ENCODE measurements at places on chromosomes 3 and 15.

- no peak for DNase-seq
Measured at GRCh38 chr3:42660131-42660715, 6.7 kb downstream of the ZBTB47 start.

DNA sequence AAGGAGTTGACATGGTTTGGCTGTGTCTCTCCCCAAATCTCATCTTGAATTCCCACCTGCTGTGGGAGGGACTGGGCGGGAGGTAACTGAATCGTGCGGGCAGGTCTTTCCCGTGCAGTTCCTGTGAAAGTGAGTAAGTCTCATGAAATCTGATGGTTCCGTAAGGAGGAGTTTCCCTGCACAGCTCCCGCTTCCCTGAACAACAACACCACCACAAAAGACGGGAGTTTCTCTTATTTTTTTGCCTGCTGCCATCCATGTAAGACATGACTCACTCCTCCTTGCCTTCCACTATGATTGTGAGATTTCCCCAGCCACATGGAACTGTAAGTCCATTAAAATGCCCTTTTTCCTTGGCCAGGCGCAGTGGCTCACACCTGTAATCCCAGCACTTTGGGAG is 22.7 kb downstream of the XXYLT1 start:
- no peak for DNase-seq

DNA sequence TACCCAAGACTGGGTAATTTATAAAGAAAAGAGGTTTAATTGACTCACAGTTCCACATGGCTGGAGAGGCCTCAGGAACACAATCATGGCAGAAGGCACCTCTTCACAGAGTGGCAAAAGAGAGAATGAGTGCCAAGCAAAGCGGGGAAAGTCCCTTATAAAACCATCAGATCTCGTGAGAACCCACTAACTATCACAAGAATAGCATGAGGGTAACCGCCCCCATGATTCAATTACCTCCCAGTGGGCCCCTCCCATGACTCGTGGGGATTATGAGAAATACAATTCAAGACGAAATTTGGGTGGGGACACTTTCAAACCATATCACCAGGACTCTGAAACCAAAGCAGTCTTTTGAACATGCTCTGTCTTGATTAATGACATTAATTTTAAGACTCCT is 7.0 kb downstream of the RTP3 start:
- no peak for DNase-seq

GRCh38 chr3:57927916-57928315 is 80.3 kb upstream of the FLNB start:
- DNase-seq, result no peak

GRCh38 chr3:173257797-173258196 is 116.8 kb upstream of the SPATA16 start:
- DNase-seq, result no peak

Data from neuronal stem cell (in vitro differentiated cells).